Astrocyte of the cerebellum (primary cell): ENCODE measurements at places on chromosomes 11 and 22.

GRCh38 chr11:2107521-2107920 is 31.7 kb downstream of the IGF2 start:
- no peak for DNase-seq

DNA sequence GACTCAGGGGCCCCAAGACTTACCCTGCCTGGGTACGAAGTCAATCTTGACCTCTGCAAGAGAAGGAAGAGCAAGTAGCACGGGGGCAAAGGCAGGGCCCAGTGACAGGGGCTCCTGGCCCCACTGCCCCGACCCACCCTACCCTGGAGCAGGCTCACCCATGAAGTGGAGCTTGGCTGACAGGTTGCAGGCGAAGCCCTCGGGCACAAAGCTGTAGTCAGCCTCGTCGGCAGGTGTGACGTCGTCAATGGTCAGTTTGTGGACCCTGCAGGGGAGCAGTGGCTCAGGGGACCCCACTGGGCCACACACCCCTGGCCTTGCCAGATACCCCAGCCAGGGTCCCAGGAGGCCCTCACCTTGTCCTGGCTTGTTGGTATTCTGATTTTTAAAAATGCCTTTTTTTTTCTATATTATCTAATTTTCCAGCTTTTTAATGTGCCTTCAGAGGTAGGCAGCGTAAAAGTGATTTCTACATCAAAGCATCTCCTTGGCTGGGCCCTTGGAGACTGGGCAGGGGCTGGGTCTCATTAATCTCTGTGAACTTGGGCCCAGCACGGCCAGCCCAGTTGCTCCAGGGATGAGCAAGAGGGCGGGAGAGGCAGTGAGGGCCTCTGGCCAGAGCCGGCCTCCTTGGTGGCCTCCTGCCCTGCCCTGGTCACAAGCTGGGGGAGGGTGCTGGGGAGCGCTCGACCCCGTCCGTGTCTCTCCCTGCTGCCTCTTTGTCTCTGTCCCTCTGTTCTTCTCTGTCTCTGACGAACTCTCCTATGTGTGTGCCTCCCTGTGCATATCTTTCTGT is 11.3 kb downstream of the MYBPC3 start:
- no peak for DNase-seq

GRCh38 chr11:86079421-86079820 is 10.5 kb upstream of the PICALM start:
- DNase-seq: no peak

GRCh38 chr11:92277871-92278270 is 53.3 kb downstream of the FAT3 start:
- DNase-seq: no peak

- no peak for DNase-seq
These were observed 710 bp upstream of the DGCR2 start for GRCh38 chr22:19122752-19123492.

DNA sequence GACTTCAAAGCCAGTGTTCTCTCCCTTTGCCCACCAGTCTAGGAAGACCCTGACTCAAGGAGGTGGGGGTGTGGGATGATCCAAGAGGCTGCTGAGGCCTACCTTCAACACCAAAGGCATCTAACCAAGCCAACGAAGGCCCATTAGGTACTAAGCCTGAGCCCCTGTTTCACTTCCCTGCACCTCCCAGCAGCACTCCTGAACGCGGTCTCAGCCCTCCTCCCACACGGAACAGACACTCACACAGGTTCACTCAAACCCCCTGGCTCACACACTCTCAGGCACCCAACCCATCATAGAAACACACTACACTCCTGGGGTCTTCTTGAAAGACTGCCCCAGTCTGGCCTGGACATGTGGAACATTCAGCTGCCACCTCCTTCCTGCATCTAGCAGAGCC is 40.7 kb downstream of the SLC22A12 start:
- DNase-seq: no peak

- no peak for DNase-seq
These were observed 19.3 kb downstream of the HPS4 start for GRCh38 chr22:26464312-26464711.

DNA sequence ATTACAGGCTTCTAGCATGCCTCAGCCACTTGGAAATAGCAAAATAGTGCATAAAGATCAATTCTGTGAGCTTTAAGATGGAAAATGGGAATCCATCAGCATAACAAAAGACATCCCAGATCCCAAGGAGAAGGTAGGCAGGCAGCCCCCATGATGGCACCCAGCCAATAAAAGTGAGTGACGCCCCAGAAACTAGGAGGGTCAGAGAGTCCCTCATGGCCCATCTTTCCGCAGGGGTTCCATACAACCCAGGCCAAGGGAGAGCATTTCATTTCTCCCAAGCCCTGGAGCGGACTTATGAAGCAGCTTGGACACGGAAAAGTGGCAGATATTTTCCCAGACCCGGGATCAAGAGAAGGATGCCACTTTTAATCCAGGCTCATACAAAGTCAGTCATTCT is 93.3 kb downstream of the ZC3H12C start:
- DNase-seq: no peak

DNA sequence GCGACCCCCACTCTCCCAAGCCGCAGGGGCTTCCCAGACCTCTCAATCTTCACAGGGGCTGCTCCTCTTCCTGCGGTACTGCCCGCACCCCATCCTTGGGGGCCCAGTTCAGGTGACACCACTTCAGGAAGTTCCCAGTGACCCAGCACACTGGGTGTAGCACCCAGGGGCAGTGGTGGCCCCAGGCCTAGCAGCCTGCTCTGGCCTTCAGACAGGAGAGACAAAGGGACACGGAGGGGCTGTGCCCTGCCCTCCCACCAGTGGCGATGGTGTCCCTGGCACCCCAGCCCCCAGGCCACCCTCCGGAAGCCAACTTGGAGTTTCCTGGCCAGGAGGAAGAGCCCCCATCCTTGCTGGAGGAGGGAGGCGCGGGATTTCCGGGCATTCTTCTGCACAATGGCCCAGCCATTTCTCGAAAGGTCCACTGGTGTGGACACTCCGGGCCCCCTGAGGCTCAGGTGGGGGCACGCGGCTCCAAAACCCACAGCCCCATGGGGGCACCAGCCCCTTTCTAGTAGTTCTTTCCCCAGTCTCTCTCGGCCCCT is 978 bp upstream of the CLDN5 start:
- DNase-seq: no peak

GRCh38 chr11:65109231-65110198 is 2.2 kb upstream of the TM7SF2 start:
- DNase-seq: no peak

DNA sequence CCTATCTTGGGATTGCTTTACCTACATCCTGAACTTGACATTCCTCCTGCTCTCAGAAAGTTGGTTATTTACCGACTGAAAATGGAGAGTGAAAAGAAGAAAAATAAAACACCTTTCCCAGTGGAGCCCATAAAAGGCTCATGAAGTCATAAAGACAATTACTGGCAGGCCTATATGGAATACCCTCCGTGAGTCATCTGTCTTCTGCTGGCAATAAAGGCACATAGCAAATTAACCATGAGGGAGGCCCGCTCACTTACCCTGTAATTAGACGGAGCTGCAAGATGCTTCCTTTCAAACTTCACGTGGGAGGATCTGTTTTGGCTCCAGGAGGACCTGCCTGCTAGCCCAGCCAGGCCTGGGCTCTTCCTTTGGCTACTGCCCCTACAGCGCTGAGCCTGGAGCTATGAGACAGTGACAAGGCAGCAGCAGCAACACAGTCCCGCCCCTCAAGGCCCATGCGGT is 540.4 kb downstream of the BUD13 start:
- DNase-seq: no peak

DNA sequence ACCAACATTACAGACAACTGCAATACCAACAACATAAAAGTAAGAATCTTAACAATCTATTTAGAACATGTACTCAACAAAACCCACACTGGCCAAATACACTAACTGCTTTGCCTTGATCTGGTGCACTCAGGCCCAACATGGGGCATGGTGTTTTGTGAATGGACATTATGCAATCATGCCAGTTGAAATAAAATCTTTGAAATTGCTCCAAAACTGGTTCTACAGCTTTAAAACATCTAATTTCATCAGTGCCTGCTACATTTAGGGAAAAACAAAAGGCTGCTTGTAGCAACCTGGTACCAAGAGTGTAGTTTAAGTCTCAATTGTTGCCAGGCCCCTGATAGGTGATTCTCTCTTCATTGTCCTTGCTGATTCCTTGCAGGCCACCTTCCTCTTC is 3.3 kb upstream of the CTR9 start:
- DNase-seq: no peak
